ENCODE measurements at places on chromosomes 16 and 17.

GRCh38 chr17:77802333-77802615 lies 156.2 kb upstream of the TNRC6C start:
- no peak for DNase-seq

- DNase-seq, result peak; percentile 36
These were observed 1.8 kb upstream of the HELZ start for GRCh38 chr17:67246653-67247415.

DNA sequence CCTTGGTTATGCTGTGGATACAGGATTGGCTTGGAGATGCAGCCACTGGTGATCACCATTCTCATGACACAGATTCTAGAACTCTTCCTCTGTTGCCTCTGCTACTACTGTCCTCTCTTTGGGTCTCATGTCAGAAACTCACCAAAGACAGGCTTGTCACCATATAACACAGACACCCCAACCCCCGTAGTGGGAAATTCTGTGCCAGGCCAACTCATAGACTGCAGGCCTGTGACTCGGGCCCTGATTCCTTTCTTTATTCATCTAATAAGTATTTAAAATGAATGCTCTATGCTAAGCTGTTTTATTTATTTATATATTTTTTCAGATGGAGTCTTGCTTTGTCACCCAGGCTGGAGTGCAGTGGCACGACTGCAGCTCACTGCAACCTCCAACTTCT lies 9.5 kb downstream of the CYB5D2 start:
- DNase-seq, result no peak

GRCh38 chr16:85029408-85029784 lies 1.8 kb downstream of the KIAA0513 start:
- peak; percentile 58 for DNase-seq

- DNase-seq, result no peak
These were observed 124.2 kb downstream of the PARN start for GRCh38 chr16:14505846-14506245.
